Astrocyte (in vitro differentiated cells and primary cell): ENCODE measurements at places on chromosomes 7 and 10. TPM values are rescaled to one million over a fixed set of nuclear protein-coding genes. Genes with fewer than 3 reads are reported as not detected.

The KEL gene
- total RNA-seq, result 0.96 TPM in 1 of 2 replicates, not detected in the other

GRCh38 chr10:79367426-79368189 lies 20.3 kb downstream of the PPIF start:
- H3K4me1 ChIP-seq, result peaks cover 3% of the 10 kb centered on the region
- no peak overlapping the region for H3K4me3 ChIP-seq
- peak; percentile 82 for DNase-seq
- no peaks in the 10 kb centered on the region for H3K36me3 ChIP-seq

The PRSS37 gene
- not detected in 2 replicates for total RNA-seq

The NEURL1 gene
- 1.4 and 1.5 TPM in 2 replicates for total RNA-seq

GRCh38 chr10:103876155-103876554 lies 20.8 kb upstream of the SH3PXD2A start:
- no peak for DNase-seq
- no peak overlapping the region for H3K4me3 ChIP-seq
- H3K4me1 ChIP-seq, result no peaks in the 10 kb centered on the region

GRCh38 chr7:151436446-151437158 lies 3.3 kb downstream of the CRYGN start:
- H3K27ac ChIP-seq, result no peak overlapping the region
- H3K27me3 ChIP-seq, result peaks cover 8% of the 10 kb centered on the region
- H3K4me3 ChIP-seq, result no peak overlapping the region
- DNase-seq, result no peak
- peaks cover 11% of the 10 kb centered on the region for H3K4me1 ChIP-seq

DNA sequence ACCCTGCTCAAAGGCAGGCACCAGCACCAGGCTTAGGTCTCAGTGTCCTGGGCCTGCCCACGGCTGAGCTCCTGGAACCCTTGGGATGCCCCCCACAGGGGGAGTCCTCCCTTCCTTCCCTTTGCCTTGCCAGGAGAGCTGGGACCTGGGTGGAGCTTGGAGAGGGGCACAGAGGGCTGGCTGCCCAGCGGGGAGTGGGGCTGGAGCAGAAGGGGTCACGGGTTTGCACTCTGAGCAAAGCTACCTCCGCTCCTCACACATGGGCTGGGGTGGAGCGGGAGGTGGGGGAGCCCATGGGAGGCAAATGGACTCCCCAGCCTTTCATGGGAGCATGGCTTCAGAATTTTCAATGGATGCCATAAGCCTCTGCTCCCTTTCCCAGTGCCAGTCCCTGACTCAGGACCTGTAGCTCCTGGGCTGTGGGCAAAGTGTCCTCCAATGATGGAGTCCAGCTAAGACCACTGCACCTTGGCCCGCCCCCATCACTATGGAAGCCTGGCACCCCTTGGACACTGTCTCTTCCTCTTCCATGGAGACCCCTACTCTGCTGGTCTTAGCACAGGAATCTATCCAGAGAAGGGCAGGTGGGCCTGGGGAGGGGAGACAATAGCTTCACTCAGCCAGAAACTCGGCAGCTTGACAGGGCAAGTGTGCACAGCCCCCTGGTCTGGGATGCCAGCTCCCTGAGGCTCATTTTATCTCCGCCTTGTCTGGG lies 39.9 kb downstream of the LDB3 start:
- no peak overlapping the region for H3K27ac ChIP-seq
- DNase-seq, result no peak
- H3K4me3 ChIP-seq, result no peak overlapping the region
- no peaks in the 10 kb centered on the region for H3K36me3 ChIP-seq

The FXYD4 gene
- total RNA-seq, result not detected in 2 replicates

DNA sequence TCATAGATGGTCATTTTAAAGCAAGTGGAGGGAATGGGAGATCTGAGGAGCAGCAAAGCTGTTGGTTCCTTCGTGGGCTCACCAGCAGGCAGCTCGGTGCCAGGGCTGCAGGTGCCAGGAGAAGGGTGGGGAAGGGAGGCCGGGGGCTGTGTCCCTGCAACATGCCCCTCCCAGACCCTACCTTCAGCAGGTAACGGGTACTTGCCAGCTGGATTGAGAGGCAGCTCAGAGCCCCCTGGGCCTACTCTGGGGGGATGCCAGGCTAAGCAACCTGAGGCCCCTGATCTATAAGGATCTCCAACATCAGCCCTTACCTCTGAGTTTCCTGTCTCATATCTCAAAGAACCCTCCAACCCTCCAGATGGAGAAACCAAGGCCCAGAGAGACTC lies 173.3 kb downstream of the NEURL1 start:
- peaks cover 9% of the 10 kb centered on the region for H3K4me1 ChIP-seq
- no peaks in the 10 kb centered on the region for H3K36me3 ChIP-seq
- no peak overlapping the region for H3K27ac ChIP-seq
- DNase-seq, result no peak
- no peak overlapping the region for H3K4me3 ChIP-seq

The STAG3 gene
- total RNA-seq, result 0.34 and 0.36 TPM in 2 replicates

- no peaks in the 10 kb centered on the region for H3K36me3 ChIP-seq
- H3K4me3 ChIP-seq, result no peak overlapping the region
- DNase-seq, result no peak
- H3K4me1 ChIP-seq, result peaks cover 9% of the 10 kb centered on the region
Measured at GRCh38 chr10:34430685-34431084, 384.4 kb downstream of the PARD3 start.

The TMEM140 gene
- total RNA-seq, result 0.27 and 0.62 TPM in 2 replicates

DNA sequence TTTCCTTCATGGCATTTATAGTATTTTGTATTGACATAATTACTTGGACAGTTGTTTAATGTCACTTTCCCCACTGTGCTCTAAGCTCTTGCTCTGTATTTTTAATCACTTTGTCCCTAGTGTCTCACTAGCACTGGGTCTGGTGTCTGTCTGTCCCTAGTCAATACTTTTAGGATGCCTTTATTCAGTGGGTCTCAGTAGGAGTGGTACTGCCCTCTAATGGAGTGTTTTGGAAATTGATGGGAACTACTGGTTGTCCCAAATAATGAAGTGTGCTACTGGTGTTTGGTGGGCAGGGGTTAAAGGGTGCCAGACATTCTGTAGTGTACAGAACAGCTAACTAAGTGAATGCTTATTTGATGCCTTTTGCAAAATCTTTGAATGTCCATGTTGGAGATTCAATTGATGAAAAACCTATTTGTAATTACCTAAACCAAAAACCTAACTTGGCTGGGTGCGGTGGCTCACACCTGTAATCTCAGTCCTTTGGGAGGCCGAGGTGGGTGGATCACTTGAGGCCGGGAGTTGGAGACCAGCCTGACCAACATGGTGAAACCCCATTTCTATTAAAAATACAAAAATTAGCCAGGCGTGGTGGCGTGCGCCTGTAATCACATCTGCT lies 33.3 kb downstream of the CDK14 start:
- H3K4me3 ChIP-seq, result no peak overlapping the region
- H3K27ac ChIP-seq, result no peak overlapping the region
- H3K27me3 ChIP-seq, result no peaks in the 10 kb centered on the region
- peaks cover 22% of the 10 kb centered on the region for H3K4me1 ChIP-seq
- no peaks in the 10 kb centered on the region for H3K36me3 ChIP-seq

The NPC1L1 gene
- total RNA-seq, result 0.05 and 0.07 TPM in 2 replicates

- no peak overlapping the region for H3K27ac ChIP-seq
- H3K36me3 ChIP-seq, result no peaks in the 10 kb centered on the region
- no peak overlapping the region for H3K4me3 ChIP-seq
- no peak for DNase-seq
- H3K27me3 ChIP-seq, result no peaks in the 10 kb centered on the region
Measured at GRCh38 chr7:156257904-156258303, 382.7 kb upstream of the RNF32 start.

The CDC14C gene
- total RNA-seq, result 0.14 and 0.17 TPM in 2 replicates

DNA sequence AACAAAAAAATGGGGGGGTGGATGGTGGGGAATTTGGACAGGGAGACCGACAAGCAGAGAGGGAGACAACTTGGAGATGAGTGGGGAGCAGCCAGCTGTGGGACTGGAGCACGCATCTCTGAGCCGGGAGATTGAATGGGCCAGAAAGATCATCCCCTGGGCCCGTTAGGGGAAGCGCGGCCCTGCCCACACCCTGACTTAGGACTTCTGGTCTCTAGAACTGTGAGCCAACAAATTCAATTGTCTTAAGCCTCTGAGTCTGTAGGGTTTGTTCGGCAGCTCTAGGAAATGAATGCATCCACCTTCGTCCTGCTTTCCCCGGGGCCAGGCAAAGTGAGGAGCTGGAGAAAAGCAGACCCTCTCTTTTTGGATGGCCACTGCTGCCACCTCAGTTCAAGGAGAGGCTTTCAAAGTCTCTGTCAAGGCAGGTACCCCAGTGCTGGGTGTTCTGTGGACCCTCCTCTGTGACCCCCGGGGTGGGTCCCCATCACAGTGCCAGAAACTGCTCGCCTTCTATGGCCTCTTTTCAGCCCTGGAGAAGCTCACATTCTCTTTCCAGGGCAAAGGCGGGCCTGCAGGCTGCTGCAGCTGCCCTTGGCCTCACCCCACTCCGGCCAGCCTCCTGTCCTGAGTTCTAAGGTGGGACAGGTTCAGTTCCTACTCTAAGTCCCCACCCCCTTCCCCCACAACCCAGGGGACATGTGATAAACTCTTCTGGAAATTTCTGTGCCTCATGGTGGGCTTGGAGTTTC lies 423.2 kb downstream of the RPS24 start:
- H3K4me1 ChIP-seq, result peaks cover 29% of the 10 kb centered on the region
- no peak for DNase-seq
- H3K36me3 ChIP-seq, result no peaks in the 10 kb centered on the region
- peaks cover 18% of the 10 kb centered on the region for H3K27me3 ChIP-seq
- H3K4me3 ChIP-seq, result no peak overlapping the region

The SP8 gene
- total RNA-seq, result 0.36 and 0.70 TPM in 2 replicates

GRCh38 chr7:155233311-155234157 lies 64.1 kb upstream of the INSIG1 start:
- no peak for DNase-seq
- peaks cover 24% of the 10 kb centered on the region for H3K4me1 ChIP-seq
- H3K27me3 ChIP-seq, result no peaks in the 10 kb centered on the region
- no peaks in the 10 kb centered on the region for H3K36me3 ChIP-seq
- no peak overlapping the region for H3K27ac ChIP-seq

GRCh38 chr10:48699011-48699627 lies 14.4 kb downstream of the WDFY4 start:
- no peaks in the 10 kb centered on the region for H3K4me1 ChIP-seq
- H3K36me3 ChIP-seq, result no peaks in the 10 kb centered on the region
- H3K27me3 ChIP-seq, result peaks cover 2% of the 10 kb centered on the region
- no peak overlapping the region for H3K4me3 ChIP-seq
- no peak overlapping the region for H3K27ac ChIP-seq
- DNase-seq, result no peak
